ENCODE measurements at places on chromosomes 1 and 21. TPM values are rescaled to one million over a fixed set of nuclear protein-coding genes. Genes with fewer than 3 reads are reported as not detected.

GRCh38 chr1:110600716-110601115 lies 5.4 kb downstream of the KCNA2 start:
- no peak for DNase-seq

- DNase-seq, result no peak
These were observed 344.6 kb upstream of the LYPLAL1 start for GRCh38 chr1:218829097-218829496.

DNA sequence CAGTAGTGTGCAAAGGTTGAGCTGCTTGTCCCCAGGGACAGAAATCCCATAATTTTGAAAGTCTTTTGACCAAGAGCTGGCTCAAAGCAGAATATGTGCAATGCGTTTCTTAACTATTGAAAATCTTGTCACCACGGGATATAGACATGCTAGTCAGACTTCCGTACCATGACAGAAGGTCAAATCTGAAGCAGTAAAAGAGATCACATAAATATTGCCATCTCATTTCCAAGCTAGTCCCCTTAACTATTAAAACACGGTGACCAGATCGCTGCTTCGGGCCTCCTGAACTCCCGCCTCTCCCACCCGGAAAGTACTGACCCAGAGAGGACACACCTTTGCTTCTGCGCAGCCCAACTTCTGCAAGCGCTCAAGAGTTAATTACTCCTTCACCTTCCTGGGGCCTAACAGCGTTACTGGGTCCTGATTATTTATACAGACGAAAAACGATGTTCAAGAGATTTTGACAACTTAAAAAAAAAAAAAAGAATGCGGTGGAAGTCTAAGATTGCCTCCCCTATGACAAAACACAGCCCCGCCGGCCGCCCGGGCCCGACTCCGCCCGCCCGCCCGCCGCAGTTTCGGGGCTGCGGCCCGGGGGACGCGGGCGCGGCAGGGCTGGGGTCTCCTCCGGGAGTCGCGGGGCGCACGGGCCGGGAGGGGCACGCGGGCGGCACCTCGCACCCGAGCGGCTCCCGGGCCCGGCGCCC lies 692 bp downstream of the SORT1 start:
- no peak for DNase-seq

GRCh38 chr21:17931080-17931479 lies 111.9 kb upstream of the C21orf91 start:
- DNase-seq, result peak; percentile 62

The USH2A gene
- under 0.01 TPM for total RNA-seq
